Posterior cingulate gyrus (tissue), 11 donors: ENCODE measurements at places on chromosomes 3 and 15.

DNA sequence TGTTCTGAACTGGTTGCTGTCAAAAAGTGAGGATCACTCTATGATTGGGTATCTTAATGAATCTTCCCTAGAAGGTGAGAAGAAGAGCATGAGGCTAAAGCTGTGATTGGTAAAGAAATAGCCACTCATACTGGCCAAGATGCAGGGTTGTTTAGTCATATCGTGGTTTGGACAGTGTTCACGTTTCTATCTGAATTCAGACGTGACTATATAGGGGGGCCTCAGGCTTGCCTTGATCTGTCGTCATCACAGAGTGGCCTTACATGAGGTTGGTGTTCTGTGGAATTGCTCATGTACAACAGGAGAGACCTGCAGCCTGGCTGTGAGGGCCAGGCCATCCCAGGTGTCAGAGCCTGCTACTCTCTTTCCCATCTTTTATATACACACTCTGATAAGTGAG, 12.4 kb downstream of the RTP2 start:
- DNase-seq = no peak

- DNase-seq = no peak
These were observed 607 bp downstream of the LCTL start for GRCh38 chr15:66565141-66565641.

DNA sequence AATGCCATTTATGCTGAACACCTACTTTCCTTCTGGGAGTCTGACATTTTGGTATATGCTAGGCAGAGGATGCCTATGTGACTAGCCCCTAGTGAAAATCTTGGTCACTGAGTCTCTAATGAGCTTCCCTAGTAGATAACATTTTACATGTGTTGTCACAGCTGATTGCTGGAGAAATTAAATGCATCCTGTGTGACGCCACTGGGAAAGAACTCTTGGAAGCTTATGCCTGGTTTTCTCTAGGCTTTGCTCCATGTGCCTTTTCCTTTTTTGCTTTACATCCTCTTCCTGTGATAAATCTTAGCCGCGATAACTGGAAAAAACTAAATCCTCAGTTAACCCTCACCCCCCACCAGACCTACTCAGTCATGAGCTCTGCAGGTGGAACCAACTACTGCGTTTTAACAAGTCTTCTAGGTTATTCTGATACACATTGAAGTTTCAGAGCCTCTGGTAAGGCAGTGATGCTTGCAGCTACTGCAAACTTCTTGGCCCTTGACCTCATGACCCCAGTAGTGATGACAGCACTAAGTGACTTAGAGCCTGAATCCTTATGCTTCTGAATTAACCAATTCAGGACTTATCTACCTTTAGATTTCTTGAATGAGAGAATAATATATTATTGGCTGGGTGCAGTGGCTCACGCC, 292.4 kb upstream of the SOX14 start:
- DNase-seq = no peak

DNA sequence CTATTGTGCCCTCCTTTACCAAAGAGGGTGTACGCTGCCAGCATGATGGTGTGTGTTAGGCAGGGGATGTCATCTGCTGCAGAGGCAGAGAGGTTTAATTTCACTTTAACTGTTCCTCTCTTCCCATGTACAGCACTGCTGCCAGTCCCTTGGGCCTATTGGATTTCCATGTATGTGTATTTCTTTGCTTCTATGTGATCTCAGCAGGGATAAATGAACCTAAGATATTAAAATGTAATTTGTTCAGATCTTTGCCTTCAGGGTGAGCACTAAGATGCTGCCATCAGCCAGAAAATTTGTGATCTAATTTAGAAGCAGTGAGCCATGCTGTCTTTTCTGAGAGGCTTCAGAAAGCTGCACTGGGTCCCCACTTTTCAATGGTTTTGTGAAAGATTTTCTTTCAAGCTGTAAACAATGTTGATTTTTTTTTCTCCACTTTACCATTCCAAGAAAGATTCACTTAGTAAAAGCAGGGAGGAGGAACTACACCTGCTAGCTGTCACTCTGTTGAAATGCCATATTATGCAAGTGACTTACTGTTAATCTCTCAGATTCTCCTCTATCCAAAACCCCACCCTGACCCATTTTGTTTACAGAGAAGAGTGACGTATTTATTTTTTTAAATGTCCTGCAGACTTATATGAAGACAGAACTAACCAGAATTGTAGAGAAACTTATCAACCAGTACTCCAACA, 261.9 kb downstream of the TBL1XR1 start:
- DNase-seq = no peak

GRCh38 chr3:46163556-46164041, 44.5 kb downstream of the CCR1 start:
- no peak for DNase-seq

DNA sequence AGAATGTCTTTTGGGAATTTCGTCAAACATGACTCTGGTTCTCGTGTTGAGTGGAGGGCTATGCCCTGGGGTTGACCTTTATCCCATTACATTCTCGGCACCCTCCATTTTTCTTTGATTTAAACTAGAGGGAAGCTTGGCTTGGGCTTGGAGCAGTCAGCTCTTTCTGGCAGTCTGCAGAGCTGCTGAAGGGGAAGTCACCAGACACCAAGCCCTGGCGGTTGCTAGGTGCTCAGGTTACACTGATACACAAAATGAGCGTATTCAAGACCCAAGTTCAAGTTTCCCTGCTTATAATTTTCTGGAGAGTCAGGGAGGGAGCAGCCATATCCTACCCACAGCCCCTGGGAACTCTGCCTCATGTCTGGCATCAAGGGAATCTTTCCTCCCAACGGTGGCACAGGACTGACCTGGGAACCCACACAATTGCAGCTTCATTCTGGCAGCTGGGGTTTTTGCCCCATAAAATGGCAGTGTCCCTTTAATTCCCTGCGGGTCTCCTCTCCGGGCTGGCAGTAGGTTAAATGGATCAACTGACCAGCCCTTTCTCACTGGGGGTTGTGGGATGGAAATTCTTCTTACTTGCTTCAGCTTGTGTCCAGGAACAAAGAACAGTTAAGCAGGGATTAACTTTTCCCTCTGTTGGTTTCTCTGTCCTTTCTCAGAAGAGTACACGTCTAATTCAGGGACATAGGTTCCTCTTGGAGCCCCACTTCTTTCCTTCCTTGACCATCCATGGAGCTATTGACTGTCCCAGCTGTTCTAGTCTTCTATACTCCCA, 110.0 kb upstream of the DLG1 start:
- no peak for DNase-seq

DNA sequence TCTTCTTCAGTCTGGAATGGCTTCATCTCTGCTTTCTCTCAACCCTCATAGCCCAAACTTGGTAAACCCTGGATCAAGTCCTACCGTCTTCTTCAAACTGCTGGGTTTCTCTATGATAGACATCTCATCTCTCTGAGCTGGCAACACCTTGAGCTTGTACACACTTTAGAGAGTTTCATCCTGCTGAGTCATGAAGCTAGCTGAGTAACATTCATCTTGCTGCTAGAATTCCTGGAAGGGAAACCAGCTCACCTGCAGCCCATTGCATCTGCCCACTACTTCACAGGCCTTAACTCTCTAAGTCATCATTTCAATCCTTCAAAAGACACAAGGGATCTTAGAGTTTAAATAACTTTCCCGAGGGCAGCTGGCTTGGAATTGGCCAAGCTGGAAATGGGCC, 175.5 kb upstream of the RORA start:
- no peak for DNase-seq

DNA sequence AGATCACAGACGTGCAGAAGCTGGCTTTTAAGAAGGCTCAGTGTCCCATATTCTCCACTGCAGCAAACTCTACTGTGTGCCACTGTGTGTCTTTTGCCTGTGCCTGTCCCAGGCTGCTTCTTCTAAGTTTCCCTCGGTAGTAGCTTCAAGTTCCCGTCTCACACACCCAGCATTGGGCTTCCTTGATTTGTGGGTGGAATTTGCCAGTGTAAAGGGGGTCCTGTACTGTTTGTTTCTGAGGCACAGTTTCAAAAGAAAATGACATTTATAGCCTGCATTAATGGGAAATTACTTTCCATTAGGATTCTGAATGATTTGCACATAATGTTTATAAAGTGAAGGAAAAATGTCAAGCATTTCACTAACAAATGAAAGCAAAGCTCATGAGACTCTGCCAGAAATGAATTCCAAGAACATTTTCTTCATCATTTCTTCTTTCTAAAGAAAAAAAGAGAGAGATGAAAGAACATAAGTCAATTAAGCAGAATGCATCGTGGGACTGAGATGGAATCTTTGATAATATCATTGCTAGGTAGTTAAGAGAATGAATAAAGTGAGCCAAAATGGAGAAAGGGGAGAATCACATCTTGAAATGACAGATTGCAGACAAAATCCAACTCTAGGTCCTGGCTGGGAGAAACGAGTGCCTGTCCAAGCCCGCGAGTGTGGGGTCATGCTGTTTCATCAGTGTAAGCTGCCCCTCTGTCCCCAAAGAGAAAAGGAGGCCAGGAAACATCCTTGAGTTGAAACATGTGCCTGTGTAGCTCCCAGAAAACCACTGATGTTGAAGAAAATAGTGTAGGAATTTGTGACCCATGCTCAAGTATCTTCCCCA, 48.6 kb upstream of the ADAMTSL3 start:
- no peak for DNase-seq

DNA sequence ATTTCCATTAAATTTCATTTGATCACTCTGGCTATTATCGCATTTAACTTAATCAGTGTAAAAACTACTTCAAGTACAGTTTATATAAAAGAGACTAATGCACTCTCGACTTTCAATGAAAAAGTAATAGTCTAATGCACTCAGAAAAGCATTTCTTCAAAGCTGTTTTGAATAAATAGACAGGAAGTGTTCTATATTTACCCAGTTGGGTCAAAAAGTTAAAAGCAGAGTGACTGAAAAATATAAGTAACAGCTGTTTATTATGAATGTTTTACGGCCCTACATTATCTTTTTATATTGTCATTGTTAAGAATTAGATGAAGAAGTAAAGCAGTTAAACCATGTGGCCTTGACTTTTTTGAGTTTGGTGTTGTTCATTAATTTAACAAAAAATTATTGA, 391.8 kb downstream of the ZPLD1 start:
- DNase-seq = no peak

DNA sequence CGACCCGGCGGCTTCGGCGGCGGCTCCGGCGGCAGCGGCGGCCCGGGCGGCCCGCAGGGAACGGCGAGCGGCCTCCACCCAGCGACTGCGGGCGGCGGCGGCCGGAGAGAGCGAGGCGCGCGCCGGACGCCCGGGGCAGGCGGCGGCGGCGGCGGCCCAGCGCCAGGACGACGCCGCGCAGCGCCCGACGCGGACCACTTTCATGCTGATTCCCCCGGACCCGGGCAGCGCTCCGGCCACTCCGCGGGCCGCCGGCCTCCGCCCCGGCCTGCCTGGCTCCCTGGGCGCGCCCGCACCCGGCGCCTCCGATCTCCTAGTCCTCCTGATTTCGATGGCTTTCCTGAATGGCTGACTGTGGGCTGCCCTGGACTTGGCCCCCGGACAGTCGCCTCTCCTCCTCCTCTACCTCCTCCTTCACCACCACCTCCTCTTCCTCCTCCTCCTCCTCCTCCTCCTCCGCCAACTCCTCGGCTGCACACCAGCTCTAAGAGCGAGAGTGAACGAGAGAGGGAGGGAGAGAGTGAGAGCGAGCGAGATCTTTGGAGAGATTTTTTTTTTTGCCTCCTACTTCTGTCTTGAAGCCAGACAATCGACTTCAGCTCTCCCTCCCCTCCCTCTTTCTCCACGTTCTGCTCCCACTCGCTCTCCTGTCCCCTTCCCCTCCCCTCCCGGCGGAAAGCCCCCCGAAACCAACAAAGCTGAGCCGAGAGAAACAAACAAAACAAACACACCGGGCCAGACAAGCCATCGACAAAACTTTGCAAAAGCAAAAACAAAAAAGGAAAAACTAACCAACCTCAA, 844 bp downstream of the NR2F2 start:
- no peak for DNase-seq

GRCh38 chr3:58620421-58620820, 43.2 kb upstream of the FAM107A start:
- DNase-seq = no peak

- no peak for DNase-seq
These were observed 20.5 kb upstream of the ABHD2 start for GRCh38 chr15:89067751-89068150.

DNA sequence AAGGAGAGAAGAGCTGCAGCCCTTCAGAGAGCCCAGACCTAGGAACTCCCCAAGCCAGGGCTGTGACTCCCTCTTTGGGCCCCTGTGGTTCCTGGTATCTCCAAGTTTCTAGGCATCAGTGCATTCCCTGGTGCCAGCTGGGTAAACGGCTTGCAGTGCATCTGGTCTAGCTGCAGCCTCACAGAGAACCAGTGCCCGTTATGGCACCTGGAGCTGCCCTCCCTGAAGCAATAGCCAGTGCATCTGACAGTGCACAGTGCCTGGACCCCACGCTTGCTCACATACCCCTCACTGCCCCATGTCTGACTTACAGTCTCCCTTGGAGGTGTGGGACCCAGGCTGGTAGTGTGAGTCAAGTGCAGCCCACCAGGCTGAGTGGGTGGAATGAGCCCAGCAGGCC, 52.1 kb downstream of the LSAMP start:
- peak; percentile 57 for DNase-seq

GRCh38 chr15:60000824-60001609, 3.1 kb upstream of the FOXB1 start:
- no peak for DNase-seq

- no peak for DNase-seq
These were observed 20.1 kb downstream of the SLC15A2 start for GRCh38 chr3:121914081-121914998.

GRCh38 chr3:169772305-169772896, 795 bp upstream of the MYNN start:
- peak; percentile 79 for DNase-seq

- DNase-seq = no peak
These were observed 27.1 kb upstream of the AP4E1 start for GRCh38 chr15:50881121-50882048.

DNA sequence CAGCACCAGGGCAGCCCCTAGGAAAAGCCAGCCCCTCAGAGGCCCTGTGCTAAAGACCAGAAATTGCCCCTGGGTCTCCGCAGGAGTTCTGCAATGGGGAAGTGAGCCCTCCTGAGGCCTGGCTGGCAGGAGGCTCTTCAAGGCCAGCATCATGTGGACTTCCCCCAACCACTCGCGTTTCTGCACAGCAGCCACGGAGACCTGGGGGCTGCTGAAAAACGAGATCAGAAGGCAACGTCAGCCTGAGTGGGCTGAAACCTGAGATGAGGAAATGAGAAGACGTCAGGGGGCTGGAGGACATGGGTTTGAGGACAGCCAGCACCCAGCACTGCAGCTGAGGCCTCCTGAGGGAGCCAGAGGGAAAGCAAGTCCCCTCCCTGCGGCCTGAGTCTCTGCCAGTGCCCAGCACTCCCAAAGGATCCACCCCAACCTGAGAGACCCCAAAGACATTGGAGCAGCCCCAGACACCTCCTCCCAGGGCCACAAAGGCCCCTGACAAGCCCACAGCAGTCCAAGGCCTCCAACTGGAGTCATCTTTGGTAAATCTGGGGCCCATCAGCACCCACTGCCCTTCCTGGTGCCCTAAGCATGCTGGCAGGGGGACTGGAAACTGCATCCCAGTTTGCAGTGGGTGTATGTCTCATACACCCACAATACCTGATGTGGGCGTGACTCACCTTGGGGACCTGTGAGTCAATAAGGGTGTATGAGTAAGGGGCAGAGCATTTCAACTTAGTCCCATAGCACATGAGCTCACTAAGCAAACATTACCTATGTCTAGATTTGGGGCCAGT, 29.2 kb upstream of the CYP11A1 start:
- no peak for DNase-seq

GRCh38 chr15:67573194-67573593, 30.7 kb downstream of the MAP2K5 start:
- DNase-seq = no peak

- no peak for DNase-seq
These were observed 255.3 kb downstream of the RORA start for GRCh38 chr15:60973637-60974415.

GRCh38 chr3:45143673-45144671, 2.2 kb downstream of the CDCP1 start:
- no peak for DNase-seq

GRCh38 chr3:49609314-49609713, 55.0 kb downstream of the BSN start:
- DNase-seq = peak; percentile 38
